ENCODE measurements at places on chromosomes 3 and 15.
A peak's percentile ranks its signal among the peaks of the same experiment; 100 is the strongest.

DNA sequence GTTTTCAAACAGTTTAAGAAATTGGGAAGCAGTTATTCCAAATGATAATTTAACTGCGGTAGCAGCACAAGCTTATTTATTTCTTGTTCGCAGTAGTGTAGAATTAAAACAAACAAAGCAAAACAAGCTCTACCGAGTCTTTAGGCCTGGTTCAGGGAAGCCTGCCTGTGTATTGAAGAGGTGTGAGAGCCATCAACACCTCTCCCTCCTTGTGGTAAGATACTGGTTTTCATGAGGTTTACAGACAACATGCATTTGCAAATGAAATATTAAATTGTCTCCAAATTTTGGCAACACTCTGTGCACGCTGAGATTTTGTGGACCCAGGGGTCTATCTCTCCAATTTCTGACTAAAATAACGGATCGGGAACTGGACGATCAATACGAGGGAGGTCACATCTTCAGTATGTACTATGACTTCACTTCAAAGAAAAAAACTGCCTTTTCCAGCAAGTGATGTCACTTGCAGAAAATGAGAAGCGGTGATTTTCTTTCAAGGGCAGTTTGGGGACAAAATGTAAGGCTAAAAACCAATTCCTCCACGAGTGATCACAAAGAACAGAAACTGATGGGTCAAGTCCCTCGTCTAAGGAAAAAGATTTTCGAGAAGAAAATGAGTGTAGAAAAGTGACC is 721 bp downstream of the ATR start:
- no peak for DNase-seq

- no peak for DNase-seq
These were observed 36.0 kb downstream of the THBS1 start for GRCh38 chr15:39616731-39617455.

- no peak for DNase-seq
These were observed 18.2 kb upstream of the PSTPIP1 start for GRCh38 chr15:76976572-76977270.

DNA sequence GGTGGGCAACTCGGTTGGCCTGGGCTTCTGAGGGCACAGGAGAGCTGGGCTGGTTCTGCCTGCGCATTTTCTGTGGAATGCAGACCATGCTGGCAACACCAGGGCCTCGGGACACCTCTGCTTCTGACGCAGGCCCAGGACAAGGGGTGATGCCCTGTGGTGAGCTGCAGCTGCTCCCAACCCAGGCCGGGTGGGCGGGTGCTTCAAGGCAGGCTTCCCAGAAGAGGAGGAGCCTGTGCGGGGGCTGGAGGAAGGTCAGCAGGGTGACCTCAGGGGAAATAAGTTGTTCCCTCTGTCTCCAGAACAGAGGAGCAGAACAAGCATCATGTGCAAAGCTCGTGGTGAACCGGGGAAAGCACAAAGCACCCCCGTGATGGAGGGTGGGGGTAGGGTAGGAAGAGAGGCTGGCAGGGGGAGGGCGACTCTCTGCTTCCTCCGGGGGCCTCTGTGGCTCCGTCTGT is 11.0 kb upstream of the PLXNA1 start:
- DNase-seq, result peak; percentile 59

DNA sequence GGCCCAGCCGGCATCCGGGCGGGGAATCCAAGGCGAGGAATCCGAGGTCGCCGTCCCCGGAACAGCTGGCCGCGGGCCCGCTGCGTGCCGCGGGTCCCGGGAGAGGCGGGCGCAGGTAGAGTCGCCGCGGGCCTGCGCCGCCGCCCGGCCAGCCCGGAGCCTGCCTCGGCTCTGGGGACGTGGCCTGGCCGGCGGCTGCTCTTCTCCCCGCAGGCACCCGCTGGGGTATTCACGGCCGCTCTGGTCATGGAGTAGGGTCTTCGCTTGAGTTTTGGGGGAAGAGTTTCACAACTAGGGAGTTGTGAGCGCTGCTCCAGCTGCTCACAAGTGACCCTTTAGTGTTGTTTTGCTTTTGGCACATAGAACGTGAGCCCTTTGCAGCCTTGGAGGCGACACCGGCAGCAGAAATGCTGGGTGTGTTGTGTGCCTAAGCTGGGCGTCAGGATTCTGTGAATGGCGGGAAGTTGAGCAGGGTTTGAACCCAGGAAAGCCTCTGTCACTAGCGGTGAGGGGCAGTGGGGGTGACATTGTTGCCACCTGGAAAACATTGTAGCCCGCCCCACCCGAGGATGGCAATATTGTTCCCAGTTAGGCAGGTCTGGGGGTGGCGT is 4.0 kb downstream of the TRIM71 start:
- peak; percentile 53 for DNase-seq

DNA sequence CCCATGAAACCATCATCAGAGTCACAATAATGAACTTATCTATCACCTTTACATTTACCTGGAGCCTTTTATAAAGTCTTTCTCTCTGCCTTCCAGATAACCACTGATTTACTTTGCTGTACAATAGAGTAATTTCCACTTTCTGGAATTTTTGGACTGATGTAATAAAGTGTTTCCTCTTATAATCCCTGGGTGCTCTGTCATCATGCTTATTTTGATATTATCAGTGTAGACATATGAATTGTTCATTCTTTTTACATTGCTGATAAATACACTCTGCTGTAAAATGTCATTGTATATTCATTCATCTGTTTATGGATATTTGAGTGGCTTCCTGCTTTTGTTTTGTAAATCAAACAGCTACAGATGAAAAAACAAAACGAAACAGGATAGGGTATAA is 27.0 kb upstream of the IREB2 start:
- DNase-seq, result no peak

GRCh38 chr3:156750191-156750873 is 75.8 kb upstream of the LEKR1 start:
- DNase-seq, result peak; percentile 14

- no peak for DNase-seq
These were observed 473.3 kb upstream of the NR2F2 start for GRCh38 chr15:95857124-95857757.

DNA sequence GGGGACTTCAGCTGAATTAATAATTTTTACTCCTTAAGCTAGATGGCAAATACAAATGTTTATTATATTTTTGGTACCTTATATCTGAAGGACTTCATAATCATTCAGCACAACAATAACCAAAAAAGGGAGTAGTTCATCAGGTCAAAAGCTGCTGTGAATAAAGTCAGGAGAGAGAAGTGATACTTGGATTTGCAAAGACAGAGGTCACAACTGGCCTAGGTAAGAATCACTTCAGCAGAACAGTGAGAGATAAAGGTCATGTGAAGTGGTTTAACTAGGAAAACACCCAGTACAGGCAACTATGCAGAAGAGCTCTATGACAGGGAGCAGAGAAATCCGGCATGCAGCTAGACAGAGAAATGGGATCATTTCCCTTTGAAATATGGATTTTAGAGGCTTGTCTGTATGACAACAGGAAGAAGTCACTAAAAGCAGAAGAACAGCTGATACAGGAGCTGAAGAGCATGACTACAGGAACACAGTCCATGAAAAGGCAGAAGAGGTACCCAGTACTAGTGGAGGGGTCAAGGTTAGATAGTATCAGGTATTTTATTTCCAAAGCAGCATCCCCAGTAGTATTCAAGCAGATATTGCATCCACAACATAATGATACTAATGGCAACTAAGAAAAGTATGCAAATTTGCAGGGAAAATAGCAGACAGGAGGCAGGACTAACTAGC is 25.7 kb downstream of the ZMAT3 start:
- DNase-seq, result no peak

GRCh38 chr3:16828815-16829214 is 55.9 kb upstream of the PLCL2 start:
- DNase-seq, result peak; percentile 25

DNA sequence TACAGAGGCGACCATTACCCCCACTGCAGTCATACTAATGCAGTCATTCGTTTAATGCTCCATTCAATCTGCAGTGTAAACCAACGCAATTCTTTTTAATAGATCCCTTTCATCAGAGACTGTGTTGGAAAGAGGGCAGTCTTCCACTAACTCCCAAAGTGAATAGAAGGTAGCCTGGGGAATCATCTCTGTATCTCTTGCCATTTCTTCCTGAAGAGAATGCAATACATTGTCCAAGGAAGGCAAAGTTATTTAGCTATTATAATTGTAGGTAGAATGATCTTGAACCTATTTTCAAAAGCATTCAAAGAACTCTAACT is 1.3 kb upstream of the SLITRK3 start:
- no peak for DNase-seq

DNA sequence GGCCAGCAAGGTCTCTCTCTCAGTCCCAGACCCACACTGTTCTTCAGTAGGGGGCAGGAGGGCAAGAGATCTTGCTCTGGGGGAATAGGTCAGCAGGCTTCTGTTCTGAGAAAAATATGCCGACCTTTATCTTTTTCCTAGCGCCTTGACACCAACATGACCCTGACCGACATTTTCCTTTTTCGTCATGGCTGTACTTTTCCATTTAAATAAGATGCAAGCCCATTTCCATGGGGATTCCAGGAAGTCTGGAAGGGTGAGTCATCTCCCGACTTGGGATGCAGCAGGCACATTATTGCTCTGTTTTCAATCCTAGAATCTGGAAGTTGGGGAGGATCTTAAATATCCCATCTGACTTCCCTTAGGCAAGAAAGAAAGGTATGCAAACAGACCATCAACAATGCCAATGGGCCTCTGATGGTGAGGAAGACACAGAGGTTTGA is 261.5 kb upstream of the LRTM1 start:
- DNase-seq, result no peak

DNA sequence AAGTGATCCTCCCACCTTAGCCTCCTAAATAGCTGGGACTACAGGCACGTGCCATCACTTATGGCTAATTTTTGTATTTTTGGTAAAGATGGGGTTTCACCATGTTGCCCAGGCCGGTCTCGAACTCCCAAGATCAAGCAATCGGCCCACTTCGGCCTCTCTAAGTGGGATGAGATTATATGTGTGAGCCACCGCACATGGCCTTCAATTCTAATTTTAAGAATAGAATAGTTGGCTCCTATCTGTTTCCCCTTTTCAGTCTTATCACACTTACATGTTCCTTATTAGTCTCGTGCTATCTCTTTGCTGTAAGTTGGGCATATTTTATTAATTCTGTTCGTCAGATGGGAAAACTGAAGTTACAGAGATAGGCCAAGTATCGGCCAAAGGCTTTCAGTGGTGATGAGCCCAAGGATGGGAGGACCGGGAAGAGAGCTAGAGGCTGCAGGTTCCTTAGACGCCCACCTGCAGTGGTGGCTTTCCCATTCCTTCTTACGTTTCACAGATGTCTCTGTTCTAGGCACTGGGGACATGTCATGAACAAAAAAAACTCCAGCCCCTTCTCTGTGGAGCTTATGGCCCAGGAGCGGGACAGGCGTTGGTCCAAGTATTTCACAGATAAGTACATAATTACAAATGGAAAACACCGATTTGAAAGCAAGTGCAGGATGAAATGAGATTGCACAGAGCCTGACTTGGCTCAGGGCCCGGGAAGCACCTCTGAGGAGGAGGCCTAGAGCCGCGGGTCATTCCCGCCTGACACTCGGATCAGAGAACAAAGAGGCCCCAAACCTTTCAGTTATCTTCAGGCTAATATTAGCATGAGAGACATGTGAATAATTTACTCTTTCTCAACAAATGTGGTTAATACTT is 91.1 kb upstream of the KLF13 start:
- no peak for DNase-seq

DNA sequence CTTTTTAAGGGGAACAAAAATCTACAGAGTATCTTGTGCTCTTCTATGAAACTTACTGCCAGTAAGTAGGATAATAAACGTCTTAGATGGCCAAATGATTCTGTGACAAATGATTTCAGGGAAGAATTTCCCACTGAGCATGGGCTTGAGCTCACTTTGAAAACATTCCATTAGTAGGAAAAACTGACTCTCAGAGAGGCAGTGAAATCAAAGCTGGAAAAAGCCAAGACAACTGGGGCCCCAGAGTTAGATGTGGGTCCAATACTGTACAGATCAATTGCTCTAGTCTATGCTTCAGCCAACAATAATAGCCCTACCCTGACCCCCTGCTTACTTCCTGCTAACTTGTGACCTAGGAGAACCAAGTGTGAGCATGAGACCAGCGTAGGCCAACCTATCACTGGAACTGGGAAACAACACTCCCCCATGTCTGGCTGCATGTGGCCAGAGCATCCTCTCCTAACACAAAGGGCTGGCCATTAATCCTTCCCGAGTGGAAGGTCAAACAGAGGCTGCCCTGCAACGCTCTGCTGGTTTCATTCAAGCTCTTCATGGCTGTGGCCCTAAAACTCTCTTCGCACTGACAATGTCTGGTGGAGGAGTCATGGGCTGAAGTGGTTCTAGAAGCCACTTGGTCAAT is 68.8 kb downstream of the FOXB1 start:
- peak; percentile 40 for DNase-seq

DNA sequence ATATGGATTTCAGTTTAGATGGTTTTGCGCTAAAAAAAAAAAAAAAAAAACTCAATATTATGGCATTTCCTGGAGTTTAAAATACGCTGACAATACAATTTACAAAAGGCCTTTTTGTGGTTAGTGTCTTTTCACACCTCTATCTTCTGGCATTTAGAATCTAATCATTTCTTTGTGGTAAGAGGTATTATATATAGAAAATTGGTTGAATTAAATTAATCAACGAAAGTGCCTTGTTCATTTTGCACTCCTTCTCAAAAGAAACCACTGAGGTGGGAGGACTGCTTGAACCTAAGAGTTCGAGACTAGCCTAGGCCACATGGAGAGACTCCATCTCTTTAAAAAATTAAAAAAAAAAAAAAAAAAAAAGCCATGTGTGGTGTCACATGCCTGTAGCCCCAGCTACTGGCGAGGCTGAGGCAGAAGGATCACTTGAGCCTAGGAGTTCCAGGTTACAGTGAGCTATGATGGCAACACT is 90.0 kb upstream of the ICE2 start:
- no peak for DNase-seq

DNA sequence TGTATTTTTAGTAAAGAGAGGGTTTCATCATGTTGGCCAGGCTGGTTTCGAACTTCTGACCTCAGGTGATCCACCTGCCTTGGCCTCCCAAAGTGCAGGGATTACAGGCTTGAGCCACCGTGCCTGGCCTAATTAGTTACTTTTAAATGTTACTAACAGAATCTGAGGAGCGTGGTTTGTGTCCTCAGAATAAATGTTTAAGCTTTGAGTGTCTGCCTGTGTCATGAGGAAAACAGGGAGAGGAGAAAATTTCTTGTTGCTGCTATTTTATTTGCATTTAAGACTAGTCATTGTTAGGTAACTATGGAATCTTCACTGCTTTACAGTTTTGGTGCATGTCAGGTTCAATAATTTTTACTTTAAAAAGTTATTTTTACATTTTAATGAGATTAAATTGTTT is 68.8 kb downstream of the TCF12 start:
- DNase-seq, result no peak

DNA sequence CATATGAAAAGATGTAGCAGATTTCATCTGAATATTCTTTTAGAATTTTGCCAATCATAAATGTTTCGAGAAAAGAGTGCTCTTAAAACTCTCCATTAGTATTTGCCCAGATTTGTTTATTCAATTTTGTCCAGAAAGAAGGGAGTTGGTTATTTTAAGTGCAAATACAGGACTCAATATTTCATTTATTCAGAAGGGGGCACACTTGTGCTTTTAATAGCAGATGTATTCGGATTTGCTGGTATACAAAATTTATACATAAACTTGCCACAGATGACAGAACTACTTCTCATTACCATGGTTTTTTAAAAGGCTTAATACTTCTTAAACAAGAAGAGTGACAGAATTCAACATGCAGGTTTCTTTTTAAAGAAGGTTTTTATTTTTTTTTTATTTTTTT is 69.8 kb upstream of the GRM7 start:
- DNase-seq, result no peak

- DNase-seq, result no peak
These were observed 26.0 kb downstream of the PPCDC start for GRCh38 chr15:75049392-75049791.

- no peak for DNase-seq
These were observed 69.0 kb downstream of the LINGO1 start for GRCh38 chr15:77563623-77564156.

Data from nephron progenitor cell (in vitro differentiated cells).